ENCODE measurements at places on chromosomes 6 and 20.

DNA sequence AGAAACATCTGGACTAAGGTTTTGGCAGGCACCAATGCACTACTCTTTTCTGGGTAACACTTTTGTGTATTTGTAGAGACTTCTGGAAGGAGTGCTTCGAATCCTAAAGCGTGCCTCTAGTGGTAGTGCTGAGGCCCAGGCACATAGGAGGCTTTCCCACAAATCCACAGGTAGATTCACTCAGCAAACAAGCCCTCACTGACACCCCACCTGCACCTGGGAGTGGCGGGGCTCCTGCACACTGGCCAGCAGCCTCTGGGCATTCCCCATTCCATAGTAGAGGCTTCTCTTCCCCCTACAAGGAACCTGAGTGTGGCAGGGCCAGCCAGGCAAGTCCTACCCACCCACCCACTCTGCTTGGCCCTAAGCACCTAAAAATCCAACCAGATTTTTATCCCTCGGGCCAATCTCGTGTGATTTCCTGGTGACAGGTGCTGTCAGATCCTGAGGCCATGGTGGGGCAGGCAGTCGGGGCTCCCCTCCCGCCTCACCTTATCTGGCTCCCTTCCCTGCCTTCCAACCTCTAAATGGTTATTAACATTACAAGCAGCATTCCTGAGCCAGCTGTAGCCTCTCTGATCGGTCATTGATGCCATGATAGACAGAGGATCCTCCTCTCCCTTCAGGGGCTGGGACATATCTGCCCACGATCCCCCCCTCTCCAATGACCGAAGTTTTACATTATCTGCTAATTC lies 82.4 kb downstream of the SLC2A10 start:
- no peak for DNase-seq

DNA sequence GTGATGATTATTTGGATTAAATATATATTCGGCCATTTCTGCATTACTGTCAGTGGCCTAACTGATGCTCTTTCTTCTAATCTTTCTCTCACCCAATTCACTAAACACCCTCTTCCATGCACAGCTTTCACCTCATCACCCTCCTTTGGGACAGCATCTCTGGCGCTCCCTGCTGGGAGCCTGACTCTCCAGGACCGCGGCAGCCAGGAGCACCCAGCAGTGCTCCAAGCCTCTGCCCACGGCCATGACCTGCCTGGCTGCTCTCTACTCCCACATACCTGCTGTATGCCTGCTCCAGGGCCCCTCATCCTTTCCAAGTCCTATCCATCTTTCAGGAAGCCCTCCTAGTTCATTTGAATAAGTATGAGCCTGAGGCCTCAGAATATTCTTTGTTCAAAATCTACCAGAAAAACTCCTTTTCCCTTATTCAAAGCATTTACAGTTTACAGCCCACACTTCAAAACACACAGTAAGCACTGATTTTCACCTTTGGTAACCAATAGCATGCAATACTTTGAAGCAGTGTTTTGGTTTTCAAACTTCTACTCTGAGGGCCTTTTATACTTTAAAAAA lies 15.2 kb downstream of the CTCFL start:
- DNase-seq: peak; percentile 26

DNA sequence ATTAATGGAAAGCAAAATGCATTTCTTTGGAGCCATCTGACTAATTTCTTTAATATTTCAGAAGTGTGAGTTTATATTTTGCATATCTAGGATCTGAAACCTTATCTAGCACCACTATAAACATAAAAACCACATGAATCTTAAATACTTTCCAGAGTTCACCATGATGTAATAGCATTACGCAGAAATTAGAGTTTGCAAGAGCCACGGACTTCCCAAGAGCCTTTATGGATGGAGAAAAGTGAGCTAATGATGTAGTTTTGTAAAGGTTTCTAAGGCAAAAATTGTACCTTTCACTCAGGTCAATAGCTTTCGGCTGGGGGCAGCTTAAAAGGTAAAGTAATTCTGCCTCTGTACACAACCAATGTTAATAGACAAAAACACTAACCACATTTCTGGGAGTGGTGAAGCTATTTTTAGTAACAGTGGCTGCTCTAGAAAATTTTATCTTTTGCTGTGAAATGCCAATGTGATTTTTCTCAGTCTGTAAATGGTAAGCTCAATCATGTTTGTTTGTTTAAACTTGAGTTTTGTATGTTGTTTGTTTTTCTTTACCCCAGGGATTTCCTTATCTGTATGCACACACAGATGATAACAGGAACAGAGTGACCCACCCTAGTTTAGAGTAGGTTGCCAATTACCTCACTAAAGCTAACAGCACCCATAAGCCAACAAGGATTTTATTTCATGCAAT lies 80.5 kb downstream of the FILIP1 start:
- DNase-seq: no peak

DNA sequence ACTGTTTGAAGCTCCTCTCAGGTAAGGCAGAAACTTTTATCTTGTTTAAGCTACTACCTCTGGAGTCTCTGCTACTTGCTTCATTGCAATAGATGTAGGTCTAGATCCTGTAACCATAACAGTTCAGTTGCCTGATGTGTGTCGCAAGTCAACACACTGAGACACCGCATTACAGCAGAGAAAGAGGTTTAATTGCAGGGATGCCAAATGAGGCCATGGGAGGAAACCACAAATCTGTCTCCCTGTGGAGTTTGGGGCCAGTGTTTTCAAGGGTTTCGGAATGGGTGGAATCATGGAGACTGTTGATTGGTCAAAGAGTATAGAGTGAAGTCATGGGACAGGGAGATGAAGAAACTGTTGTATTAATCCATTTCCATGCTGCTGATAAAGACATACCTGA lies 57.1 kb upstream of the RBM24 start:
- DNase-seq: no peak

DNA sequence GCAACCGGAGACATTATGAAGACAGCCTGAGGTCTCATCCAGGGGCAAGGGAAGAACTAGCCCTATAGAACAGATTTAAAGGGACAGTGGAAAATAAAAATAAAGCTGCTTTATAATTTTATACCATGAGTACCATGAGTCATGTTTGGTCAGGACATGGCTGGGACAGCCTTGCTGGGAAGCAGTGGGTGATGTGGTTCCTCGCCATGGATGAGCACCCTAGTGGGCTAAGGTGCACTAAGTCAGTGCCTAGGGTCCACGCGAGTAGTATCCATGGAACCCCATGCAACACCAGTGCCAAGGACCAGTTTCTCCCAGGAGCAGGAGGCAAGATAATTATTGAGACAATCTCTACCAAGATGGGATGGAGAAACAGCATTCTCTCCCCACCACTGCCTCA lies 33.4 kb upstream of the ELMO2 start:
- no peak for DNase-seq

- no peak for DNase-seq
Measured at GRCh38 chr6:63452125-63452524, 120.2 kb upstream of the LOC128125822 start.

GRCh38 chr6:493840-494239 lies 102.3 kb downstream of the IRF4 start:
- peak; percentile 52 for DNase-seq

DNA sequence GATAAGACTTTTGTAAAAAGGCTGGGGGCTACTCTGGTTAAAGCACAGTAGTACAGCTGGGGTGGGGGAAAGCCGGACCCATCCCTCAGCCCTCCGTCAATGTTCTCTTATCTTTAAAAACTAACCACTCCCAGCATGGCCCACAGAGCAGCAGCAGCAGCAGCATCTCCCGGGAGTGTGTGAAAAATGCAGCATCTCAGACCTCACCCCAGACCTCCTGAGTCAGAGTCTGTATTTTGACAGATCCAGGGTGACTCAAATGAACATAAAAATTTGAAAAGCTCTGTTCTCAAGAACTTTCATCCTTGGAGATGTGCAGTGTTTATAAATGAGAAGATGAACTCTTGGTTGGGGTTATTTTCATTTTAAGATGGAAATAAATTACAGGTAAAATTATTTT lies 277.7 kb upstream of the ECI2 start:
- DNase-seq: no peak

- DNase-seq: no peak
Measured at GRCh38 chr6:160137130-160137988, 15.7 kb downstream of the SLC22A1 start.

DNA sequence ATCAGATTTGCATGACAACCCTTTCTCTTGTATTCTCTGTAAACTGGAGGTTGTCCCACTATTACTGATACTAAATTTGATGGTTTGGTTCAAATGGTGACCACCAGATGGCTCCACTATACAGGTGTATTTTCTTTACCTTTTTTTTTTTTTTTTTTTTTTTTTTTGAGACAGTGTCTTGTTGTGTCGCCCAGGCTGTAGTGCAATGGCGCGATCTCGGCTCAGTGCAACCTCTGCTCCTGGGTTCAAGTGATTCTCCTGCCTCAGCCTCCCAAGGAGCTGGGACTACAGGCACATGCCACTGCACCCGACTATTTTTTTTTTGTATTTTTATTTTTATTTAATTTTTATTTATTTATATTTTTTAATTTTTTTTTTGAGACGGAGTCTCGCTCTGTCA lies 6.6 kb upstream of the WTAP start:
- peak; percentile 60 for DNase-seq

DNA sequence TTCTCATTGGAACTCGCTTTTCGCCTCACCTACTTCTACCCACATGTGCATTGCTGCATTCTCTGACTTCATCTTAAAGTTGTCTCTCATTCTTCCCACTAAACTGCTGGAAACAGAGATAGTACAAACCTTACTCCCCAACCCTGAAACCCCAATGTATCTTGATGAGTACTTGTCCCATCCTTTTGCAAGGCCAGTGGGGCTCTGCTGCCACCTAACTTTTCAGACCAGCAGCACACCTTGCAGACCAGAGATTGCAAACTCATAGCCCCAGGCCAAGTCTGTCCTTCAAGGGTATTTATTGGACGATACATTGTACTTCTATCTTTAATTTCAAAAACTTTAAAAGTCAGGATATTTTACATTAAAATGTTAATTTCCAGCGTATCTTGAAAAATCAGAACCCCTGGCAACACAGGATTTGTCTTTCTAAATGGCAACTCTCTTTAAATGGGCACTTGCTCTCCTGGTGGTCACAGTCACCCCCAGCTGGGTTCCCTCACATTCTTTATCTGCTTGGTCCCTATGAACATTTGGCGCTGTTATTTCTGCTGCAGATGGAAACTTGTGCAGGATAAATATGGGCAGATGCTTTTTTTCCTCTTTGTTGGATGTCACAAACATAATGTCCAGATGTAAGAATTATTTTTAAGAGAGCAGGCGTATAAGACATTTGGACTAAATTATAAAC lies 83.9 kb downstream of the SOD2 start:
- DNase-seq: peak; percentile 37

DNA sequence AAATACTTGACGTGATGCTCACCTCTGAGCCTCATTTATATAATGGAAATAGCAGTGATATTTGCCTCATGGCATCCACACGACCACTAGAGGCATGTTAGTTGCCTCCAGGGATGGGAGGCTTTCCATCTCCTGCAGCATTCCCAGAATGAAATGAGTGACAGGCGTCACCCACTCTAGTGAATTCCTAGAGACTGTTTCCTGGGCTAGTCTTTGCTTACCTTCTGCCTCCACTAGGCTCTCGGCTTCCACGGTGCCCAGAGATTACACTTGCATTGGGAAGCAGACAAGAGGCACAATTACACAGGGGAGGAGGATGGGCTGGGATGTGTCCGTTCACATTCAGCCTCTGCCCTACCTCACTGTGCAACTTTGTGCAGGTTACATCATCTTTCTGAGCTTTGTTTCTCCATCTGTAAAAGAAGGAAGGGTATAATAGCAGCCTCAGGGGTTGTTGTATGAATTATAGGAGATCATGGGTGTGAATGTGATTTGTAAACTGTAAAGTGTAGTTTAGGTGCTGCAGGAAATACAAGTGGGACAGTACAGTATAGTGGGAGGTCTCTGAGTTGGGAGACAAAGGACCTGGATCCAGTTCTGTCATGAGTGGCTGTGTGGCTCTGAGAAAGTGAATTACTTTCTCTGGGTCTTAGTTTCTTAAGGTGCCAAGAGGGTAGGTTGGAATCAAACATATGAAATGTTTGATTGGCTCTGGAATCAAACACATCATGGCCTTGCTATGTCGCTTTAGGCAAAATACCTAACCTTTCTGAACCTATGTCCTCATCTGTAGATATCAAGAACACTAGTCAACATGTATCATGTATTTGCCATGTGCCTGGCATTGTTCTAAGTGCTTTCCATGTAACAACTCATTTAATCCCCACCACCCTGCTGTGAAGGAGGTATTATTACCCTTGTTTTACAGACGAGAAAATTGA lies 3.6 kb upstream of the VSTM2L start:
- DNase-seq: no peak

DNA sequence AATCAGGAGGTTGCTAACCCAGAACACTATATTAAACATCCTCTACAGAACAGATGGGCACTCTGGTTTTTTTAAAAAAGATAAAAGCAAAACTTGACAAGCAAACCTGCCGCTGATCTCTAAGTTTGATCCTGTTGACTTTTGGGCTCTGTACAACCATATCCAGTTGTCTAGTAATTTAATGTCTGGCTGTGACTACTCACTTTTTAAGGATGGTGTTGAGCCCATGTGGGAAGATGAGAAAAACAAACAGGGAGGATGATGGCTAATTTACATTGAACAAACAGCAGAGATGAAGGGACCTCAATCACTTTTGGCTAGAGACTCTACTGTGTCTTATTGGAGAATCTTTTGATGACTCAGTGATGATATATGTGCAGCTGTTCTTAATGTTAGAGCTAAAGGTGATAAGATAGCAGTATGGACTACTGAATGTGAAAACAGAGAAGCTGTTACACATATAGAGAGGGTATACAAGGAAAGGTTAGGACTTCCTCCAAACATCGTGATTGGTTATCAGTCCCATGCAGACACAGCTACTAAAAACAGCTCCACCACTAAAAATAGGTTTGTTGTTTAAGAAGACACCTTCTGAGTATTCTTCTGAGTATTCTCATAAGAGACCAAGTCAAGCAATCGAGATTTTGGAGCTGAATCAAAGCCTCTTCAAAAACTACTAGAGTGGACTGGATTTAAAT lies 201.2 kb upstream of the SHLD1 start:
- no peak for DNase-seq

GRCh38 chr6:9628819-9629218 lies 786.1 kb downstream of the TFAP2A start:
- no peak for DNase-seq

GRCh38 chr6:10425176-10425974 lies 10.5 kb upstream of the TFAP2A start:
- no peak for DNase-seq

DNA sequence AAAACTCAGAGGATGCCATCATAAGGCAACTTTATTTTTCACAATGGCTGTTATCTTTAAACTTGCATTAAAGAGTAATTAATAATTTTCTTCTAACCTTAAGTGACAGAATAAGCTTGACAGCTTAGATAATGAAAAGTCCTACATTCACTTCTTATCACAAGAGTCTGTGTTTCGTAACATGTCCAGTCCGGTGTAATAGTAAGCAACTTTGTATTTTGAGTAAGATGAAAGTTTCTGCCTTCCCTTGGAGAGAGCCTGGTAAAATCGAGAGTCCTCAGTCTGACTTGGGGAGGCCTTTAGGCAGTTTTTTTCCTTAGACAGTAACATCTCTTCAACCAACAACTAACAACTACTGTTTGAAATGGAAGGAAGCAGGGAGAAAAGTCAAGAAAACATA lies 195.6 kb downstream of the GRM1 start:
- no peak for DNase-seq

- DNase-seq: no peak
Measured at GRCh38 chr6:104955491-104955890, 1.4 kb upstream of the LIN28B start.

All from activated CD8-positive, alpha-beta T cell treated with anti-CD3 and anti-CD28 coated beads for 36 hours (primary cell).